ENCODE measurements at places on chromosomes 12 and 14.

DNA sequence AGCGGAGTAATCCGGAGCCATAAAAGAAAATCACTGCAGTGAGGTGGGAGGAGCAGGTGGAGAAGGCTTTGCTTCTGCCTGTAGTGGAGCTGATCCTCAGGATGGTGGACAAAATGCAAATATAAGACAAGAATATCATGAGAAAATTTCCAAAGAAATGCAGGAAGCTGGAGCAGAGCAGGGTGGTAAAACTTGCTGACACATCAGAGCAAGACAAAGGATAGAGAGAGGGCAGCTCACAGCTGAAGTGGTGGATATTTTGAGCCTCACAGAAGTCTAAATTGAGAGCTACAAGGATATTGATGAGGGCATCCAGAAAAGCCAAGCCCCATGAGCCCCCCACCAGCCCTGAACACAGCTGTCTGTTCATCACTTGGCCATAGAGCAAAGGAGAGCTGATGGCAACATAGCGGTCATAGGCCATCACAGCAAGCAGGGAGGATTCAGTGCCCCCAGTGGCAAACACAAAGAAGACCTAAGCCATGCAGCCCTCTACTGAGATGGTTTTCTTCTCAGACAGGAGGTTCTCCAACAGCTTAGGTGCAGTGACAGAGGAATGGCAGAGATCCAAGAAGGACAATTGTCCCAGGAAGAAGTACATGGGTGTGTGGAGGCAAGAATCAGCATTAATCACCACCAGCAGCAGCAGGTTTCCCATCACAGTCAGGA lies 30.0 kb upstream of the ANP32D start:
- no peak for DNase-seq

GRCh38 chr12:22115711-22116110 lies 69.7 kb downstream of the CMAS start:
- no peak for DNase-seq

GRCh38 chr12:28893365-28893764 lies 255.7 kb upstream of the FAR2 start:
- DNase-seq: no peak

DNA sequence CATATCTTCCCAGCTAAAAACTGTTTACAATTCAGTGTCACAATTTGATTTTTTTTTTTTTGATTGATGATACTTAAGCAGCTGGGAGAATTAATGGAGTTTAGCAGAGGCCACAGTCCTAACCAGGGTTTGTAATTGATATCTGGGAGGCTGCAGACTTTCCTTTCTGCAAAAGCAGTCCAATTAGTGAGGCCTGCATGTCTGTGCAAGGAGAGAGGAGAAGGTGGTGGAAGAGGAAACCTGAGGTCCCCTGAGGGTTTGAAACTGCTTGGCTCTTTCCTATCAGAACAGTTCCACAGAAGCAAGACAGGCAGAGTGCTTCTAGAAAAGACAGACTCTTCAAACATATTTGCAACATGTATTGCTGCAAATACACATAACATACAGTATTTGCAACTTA lies 160.8 kb upstream of the KRR1 start:
- no peak for DNase-seq

DNA sequence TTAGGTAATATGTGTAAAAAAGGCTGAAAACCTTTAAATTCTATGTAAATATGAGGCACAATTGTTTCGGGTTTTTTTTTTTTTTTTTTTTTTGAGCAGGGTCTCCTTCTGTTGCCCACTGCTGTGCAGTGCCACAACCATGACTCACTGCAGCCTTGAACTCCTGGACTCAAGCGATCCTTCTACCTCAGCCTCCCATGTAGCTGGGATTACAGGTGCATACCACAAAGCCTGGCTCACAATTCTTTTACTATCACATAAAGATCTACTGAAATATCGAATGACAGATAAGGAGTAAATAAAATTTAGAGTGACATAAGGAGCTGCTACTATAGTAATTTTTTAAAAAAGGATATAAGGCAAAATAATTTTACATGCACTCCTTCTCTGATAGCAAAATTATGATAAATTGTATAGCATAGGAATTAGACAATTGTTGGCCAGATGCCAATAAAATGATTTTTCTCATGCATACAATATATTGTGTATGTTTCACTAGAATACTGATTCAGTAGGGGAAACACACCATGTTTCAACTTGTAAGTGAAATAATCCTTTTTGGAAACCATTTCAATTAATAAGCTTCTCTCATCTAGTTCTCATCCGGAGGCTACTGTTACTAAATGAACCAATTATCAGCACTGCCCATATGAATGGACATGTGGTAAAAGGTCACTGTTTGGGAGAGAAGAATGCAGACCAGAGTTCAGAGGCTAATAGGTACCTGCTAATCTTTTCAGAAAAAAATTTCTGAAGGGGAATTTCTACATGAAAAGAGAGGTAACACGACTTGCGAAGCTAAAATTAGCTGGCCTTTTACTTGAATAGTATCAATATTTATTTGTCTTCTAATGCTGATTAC lies 108.4 kb downstream of the PPP1R12A start:
- no peak for DNase-seq
